Mammary microvascular endothelial cell (primary cell): ENCODE measurements at places on chromosomes 7 and 10. TPM values are rescaled to one million over a fixed set of nuclear protein-coding genes. Genes with fewer than 3 reads are reported as not detected.

TMEM236 gene
- 0.79 and 0.80 TPM in 2 replicates for total RNA-seq

EIF3B gene
- 197 and 200 TPM in 2 replicates for total RNA-seq

ZWINT gene
- 64.2 and 71.7 TPM in 2 replicates for total RNA-seq

HOXA13 gene
- total RNA-seq = not detected in 2 replicates
